ENCODE measurements at places on chromosomes 5 and 9. TPM values are rescaled to one million over a fixed set of nuclear protein-coding genes. Genes with fewer than 3 reads are reported as not detected.

DNA sequence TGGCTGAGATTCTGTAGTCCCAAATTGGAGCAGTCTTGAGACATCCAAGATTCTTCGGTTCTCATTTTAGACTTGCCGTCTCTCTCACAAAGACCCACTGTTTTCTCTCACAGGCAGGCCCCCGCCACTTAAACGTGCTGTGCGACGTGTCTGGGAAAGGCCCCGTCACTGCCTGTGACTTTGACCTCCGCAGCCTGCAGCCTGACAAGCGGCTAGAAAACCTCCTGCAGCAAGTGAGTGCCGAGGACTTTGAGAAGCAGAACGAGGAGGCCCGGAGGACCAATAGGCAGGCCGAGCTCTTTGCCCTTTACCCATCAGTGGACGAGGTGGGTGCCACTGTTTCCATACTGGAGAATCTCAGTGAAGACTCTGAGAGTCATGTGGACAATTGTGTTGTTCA lies 97.2 kb downstream of the DOCK8 start:
- no peaks in the 10 kb centered on the region for H3K27me3 ChIP-seq
- H3K4me1 ChIP-seq: no peaks in the 10 kb centered on the region
- H3K4me3 ChIP-seq: no peak overlapping the region
- H3K36me3 ChIP-seq: peaks cover 75% of the 10 kb centered on the region
- DNase-seq: no peak

DNA sequence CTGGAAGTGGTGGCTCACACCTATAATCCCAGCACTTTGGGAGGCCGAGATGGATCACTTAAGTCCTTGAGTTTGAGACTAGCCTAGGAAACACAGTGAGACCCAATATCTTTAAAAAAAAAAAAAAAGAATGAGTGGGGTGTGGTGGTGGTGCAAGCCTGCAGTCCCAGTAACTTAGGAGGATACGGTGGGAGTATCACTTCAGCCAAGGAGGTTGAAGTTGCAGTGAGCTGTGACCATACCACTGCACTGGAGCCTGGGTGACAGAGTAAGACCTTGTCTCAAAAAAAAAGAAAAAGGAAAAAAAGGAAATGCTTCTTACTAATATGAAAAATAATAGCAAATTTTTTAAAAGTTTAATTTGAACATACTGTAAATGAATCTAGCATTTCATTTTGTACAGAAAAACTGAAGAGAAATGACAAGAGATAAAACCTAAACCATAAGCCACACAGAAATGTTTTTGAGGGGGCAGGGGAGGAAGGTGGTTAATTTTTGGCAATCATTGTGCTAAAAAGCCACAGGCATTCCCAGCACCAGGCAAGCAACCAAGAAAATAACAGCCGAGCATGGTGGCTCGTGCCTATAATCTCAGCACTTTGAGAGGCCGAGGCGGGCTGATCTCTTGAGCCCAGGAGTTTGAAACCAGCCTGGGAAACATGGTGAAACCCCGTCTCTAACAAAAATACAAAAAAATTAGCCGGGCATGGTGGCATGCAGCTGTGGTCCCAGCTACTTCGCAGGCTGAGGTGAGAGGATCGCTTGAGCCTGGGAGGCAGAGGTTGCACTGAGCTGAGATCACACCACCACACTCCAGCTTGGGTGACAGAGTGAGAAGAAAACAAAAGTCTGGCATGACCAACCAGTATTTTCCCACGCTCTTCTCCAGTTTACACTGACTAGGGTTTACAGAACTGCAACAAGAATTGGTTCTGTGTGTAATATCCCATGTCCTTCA lies 114.5 kb upstream of the NR5A1 start:
- peak overlapping the region; percentile 90 for H3K27ac ChIP-seq
- peaks cover 69% of the 10 kb centered on the region for H3K4me1 ChIP-seq
- H3K36me3 ChIP-seq: no peaks in the 10 kb centered on the region
- DNase-seq: peak; percentile 42
- no peak overlapping the region for H3K4me3 ChIP-seq
- H3K27me3 ChIP-seq: no peaks in the 10 kb centered on the region

DNA sequence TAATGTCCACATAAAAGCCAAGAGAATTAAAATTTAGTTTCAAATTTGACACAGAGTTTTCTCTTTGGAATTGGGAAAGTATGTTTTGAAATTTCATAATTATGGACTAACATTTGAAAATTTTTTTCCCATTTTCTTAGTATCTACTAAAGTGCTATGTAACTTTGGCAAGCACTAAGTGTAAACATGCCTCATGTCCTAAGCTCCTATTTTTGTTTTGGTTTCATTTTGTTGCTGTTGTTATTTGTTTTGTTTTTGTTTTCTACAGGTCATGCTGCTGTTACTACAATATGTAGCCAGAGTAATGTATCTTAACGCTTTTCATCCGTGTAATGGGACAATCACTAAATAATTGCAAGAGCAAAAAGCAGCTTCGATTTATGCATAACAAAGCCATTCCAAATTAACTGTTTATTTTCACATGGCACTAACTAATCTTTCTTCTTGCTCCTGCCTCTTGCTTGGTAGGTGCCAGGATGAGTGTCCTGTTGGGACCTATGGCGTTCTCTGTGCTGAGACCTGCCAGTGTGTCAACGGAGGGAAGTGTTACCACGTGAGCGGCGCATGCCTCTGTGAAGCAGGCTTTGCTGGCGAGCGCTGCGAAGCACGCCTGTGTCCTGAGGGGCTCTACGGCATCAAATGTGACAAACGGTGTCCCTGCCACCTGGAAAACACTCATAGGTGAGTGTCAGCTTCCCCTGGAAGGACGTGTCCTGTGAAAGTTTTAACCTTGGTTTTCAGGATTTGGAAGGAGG lies 107.3 kb upstream of the PRRC1 start:
- no peaks in the 10 kb centered on the region for H3K4me1 ChIP-seq
- H3K27ac ChIP-seq: no peak overlapping the region
- no peak for DNase-seq
- no peaks in the 10 kb centered on the region for H3K36me3 ChIP-seq

- no peaks in the 10 kb centered on the region for H3K36me3 ChIP-seq
- no peaks in the 10 kb centered on the region for H3K4me1 ChIP-seq
- DNase-seq: no peak
- no peaks in the 10 kb centered on the region for H3K27me3 ChIP-seq
- no peak overlapping the region for H3K27ac ChIP-seq
Measured at GRCh38 chr5:180173198-180173544, 35.8 kb downstream of the RASGEF1C start.

GRCh38 chr5:174239718-174240117 lies 194.2 kb downstream of the NSG2 start:
- no peak overlapping the region for H3K4me3 ChIP-seq
- no peaks in the 10 kb centered on the region for H3K27me3 ChIP-seq
- no peaks in the 10 kb centered on the region for H3K4me1 ChIP-seq
- DNase-seq: no peak
- H3K36me3 ChIP-seq: no peaks in the 10 kb centered on the region

DNA sequence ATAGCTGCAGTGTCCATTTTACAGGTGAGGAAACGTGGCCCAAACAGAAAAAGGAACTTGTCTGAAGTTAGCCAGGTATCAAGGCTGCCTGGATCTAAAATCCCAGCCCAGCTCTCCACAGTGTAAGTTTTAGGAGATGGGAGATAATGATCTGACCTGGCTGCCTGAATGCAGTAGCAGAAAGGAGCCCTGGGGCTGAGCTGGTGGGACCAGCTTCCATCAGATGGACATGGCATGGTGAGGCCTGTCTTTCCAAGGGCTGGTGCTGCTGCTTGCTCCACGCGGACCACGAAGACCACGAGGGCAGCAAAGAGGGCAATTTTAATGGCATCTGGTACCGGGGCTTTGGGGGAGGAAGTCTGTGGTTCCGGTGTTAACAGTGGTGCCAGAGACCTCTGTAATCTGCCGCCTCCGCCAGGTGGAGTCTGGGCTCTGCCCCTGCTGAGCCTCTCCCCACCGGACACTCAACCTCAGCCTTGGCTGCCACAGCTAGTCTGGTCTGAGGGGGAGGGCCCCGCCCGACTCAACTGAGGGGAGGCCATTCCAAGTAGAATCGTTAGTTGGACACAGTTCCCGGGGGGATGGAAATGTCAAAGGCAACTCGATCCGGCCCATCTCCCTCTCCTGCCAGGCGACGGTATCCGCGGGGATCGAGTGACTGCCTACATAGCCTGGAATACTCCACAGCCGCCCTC lies 650 bp downstream of the MYORG start:
- peak overlapping the region; percentile 54 for H3K4me3 ChIP-seq
- no peaks in the 10 kb centered on the region for H3K36me3 ChIP-seq
- no peaks in the 10 kb centered on the region for H3K27me3 ChIP-seq
- peak overlapping the region; percentile 32 for H3K27ac ChIP-seq
- DNase-seq: peak; percentile 44
- H3K4me1 ChIP-seq: peaks cover 39% of the 10 kb centered on the region

GRCh38 chr5:141343242-141343952 lies at the start of gene PCDHGA3:
PCDHGA3 (plus strand) TSS chr5:141343829; CDS start chr5:141344034, 205 bp downstream.
- no peaks in the 10 kb centered on the region for H3K4me1 ChIP-seq
- H3K4me3 ChIP-seq: no peak within 1 kb of the TSS
- H3K27ac ChIP-seq: no peak within 1 kb of the TSS
- no peaks in the 10 kb centered on the region for H3K36me3 ChIP-seq

Gene ANKRD55
- 0.88 TPM for total RNA-seq

Gene TCERG1
- 96.1 TPM for total RNA-seq

Gene ANKDD1B
- 0.66 TPM for total RNA-seq

Gene ACOT12
- not detected for total RNA-seq

Gene ADRA1B
- total RNA-seq: not detected
